ENCODE measurements at places on chromosomes 5 and 9.
A peak's percentile ranks its signal among the peaks of the same experiment; 100 is the strongest.

GRCh38 chr9:128551657-128552152 lies 682 bp upstream of the SPTAN1 start:
- no peak for ATAC-seq

GRCh38 chr5:112910529-112910928 lies 11.5 kb downstream of the REEP5 start:
- no peak for ATAC-seq

GRCh38 chr5:62631909-62632580 lies 53.4 kb downstream of the LRRC70 start:
- ATAC-seq: no peak

DNA sequence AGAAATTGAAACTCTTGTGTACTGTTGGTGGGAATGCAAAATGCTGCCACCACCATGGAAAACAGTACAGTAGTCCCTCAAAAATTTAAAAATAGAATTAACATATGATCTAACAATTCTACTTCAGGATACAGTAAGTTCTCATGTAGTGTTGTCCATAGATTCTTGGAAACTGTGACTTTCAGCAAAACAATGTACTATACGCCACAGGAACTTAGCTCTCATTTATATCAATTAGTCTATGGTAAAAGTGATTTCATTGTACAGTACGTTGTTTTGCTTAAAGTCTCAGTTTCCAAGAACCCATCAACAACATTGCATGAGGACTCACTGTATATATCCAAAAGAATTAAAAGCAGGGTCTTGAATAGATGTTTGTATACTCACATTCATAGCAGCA lies 233.5 kb upstream of the GAS1 start:
- ATAC-seq: peak; percentile 31

- ATAC-seq: no peak
Observed at GRCh38 chr9:20441711-20442423, 180.4 kb downstream of the MLLT3 start.

GRCh38 chr9:16526380-16526779 lies 344.1 kb downstream of the BNC2 start:
- peak; percentile 5 for ATAC-seq

DNA sequence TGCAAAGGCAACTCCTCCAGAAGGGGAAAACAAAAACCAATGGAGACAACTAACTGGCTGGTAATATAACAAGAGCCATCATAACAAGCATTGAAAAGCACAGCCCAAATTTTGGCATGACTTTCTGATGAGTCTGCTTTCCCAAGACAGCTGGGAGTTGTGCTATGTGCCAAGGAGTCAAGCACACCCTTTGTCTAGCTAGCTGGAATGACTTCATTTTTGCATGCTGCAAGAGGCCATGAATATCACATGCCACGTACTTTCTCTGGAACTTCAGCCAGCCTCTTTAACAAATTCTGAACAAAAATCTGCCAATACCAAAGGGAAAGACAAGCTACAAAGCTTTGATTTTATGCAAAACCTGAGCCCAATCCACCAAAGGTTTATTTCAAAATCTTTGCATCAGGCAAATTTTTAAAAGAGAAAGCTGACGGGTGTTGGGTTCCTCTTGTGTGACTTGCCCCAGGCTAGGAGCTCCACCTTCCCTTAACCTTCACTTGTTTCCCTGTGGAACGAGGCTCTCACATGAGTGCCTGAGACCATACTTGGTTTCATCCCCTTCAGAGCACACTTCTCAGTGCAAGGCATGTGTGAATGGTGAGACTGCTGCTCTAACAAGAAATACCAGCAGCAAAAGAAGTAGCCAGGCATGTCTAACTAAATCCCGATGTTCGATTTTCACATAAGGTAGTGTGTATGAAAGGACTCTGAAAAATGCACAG lies 47.3 kb downstream of the S1PR3 start:
- no peak for ATAC-seq

Data from SK-N-SH treated with all-trans-retinoic acid at 6 μM for 48 hours (cell line).